Epithelial cell of alveolus of lung (primary cell): ENCODE measurements at places on chromosomes 2 and 18. TPM values are rescaled to one million over a fixed set of nuclear protein-coding genes. Genes with fewer than 3 reads are reported as not detected.

Gene DYSF
- 1.4 and 4.3 TPM in 2 replicates for total RNA-seq

Gene AOX1
- total RNA-seq: 9.8 and 23.7 TPM in 2 replicates

Gene SGO2
- total RNA-seq: 9.1 and 10.5 TPM in 2 replicates

Gene MROH2A
- not detected in 2 replicates for total RNA-seq

Gene C1D
- 29.1 and 29.9 TPM in 2 replicates for total RNA-seq

Gene G6PC2
- total RNA-seq: not detected in 2 replicates

Gene IL36B
- not detected in 2 replicates for total RNA-seq

Gene EFEMP1
- 82.1 and 506 TPM in 2 replicates for total RNA-seq

Gene COLEC12
- 4.0 and 8.8 TPM in 2 replicates for total RNA-seq

Gene SP9
- not detected in 2 replicates for total RNA-seq

Gene SERPINB3
- under 0.01 TPM in 1 of 2 replicates, not detected in the other for total RNA-seq

Gene REG3A
- not detected in 2 replicates for total RNA-seq
